ENCODE measurements at places on chromosomes 2 and 18.

DNA sequence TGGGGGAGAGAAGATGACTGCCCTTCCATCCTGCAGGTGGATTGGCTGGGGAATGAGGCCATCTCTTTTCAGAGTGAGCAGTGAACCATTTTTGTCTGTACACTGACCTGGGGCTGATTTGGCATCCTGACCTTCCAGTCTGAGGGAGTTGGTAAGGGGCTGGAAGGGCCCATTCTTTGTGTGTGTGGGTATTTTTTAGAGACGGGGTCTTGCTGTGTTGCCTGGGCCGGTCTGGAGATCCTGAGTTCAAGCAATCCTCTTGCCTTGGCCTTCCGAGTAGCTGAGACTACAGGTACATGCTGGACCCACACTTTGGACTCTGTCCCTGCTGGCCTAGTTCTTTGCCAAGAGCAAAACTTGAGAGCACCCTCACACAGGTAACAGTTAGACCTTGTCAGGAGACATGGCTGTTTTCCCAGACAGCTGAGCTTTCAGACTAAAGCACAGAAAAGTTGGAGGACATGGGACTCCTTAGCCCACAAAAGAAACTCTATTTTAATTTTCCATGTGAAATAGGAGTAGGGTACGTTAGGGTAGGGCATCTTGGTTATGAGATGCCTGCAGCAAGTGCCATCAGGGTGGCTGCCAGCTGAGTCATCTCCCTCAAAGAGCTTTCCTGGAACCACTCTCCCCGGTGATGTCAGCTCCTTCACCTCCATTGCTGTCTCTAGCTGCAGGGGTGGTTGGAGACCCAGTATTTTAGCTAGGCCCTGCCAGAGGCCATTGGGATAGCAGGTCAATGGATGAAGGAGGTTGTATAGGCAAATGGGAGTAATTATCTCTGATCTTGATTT is 60.7 kb downstream of the DGKD start:
- no peak for DNase-seq

DNA sequence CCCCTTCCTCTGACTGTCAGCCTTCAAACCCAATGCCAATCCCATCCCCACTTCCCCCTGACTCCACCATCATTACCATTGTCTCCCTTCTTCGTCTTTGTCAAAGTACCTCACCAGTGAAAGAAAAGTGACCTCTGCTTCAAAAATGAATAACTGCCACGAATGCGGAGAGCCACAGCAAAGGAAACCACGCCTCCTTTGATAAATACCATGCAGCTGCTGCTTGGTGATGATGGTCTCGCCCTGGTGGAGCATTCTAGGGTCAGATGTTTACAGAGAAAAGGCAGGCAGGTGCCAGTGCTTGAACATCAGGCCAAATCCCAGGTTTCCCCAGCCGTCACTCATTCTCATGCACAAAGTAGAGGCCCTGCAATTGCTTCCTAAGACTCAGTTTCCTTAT is 162.2 kb downstream of the BCL11A start:
- no peak for DNase-seq

DNA sequence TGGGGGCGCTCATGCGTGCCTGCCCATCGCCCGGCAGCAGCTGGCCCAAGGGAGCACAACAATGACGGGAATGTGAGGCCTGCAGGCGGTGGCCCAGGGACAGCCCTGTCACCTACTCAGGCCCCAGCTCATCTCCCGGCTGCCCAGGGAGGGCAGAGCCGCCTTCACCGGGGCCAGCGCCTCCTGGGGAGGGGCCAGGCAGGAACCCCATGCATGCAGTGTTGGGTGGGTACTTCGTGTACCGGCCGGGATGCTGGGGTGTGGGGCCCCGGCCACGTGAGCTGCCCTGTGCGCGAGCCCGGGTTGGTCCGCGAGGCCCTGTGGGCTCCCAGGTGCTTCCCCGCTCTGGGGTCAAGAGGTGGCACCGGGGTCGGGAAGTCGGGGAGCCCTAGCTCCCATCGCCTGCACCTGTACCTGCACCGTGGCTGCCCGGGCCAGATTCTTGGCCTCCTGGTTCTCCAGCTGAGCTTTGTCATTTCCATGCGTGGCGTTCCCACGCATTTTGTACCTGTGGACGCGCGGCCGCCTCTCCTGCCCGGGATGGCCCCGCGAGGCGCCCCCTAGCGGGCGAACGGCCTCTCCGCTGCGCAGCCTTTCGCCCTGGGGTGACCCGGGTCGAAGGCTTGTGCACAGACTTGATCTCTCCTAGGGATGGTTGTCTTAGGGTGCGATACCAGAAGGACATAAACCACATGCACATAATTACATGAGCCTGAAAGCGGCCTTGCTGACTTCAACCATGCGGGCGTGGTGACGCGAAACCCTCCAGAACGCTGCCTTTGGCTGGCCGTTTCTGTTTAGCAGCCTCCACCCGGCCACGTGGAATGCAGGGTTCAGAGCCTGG is 950 bp downstream of the KLHL30 start:
- DNase-seq = peak; percentile 72

DNA sequence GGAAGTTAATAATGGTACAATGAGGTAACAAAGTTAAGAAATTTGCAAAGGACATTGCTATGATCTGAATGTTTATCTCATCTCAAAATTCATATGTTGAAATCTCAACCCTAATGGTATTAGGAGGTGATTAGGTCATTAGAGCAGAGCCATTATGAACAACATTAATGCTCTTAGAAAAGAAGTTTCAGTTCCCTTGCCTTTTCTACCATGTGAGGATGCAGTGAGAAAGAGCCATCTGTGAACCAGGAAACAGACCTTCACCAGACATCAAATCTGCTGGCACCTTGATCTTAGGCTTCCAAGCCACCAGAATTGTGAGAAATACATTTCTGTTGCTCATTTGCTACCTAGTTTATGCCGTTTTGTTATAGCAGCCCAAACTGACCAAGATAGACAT is 757.6 kb downstream of the NR4A2 start:
- DNase-seq = no peak

DNA sequence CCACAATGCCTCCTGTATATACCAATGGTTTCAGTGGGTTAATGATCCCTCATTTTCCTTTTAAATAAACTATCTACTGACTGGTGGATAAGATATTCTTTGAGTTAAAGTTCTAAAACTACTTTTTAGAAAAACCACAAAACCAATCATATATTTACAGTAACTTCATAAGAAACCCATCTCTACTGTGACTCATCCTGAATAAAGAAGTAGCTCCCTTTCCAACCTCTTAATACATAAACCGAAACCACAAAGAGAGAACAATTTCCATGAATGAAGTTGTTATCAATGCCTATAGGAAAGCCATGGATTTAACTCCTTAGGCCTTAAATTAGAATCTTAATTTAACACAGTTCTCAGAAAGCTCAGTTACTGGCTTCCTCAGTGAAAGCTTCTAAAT is 227.0 kb upstream of the SMAD7 start:
- no peak for DNase-seq

GRCh38 chr18:25503567-25504081 is 151.7 kb upstream of the ZNF521 start:
- DNase-seq = no peak

GRCh38 chr2:25651066-25651465 is 22.3 kb downstream of the DTNB start:
- DNase-seq = no peak

DNA sequence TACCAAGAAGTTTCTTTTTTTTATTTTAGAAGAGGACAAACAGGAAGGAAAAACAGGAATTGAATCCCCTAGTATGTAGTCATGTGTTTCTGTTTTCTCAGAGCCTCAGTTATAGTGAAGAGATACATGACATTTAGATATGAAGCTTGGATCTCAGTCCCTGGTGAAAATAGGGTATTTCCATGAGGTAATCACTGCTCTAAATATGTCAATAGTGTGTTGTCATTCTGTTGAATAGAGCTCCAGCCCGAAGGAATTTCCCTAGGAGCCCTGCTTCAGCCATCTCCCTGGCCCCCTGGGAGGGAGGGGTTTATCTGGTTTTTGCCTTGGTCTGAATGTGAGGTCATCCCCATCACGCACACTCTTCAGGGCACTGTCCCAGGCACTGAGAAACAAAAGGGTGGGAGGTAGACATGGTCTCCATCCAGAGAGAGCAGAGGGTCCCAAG is 47.1 kb upstream of the REL start:
- no peak for DNase-seq

DNA sequence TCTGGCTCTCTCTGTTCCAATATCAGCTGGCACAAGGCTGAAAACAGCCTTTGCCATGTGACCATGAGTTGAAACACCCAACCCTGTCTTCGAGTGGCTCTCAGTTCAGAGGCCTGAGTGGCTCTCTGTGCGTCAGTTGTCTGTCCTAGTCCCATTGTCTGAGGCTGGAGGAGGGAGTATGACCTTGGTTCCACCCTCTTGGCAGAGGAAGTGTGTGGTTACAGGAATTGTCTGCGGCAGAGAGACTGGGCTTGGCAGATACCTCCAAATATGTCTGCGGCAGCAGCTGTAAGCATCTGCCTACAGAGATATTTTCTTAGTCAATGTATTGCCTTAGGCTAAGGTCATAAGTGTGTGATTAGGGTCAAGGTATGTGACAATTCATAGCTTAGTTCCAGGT is 32.6 kb downstream of the CNGA3 start:
- no peak for DNase-seq

DNA sequence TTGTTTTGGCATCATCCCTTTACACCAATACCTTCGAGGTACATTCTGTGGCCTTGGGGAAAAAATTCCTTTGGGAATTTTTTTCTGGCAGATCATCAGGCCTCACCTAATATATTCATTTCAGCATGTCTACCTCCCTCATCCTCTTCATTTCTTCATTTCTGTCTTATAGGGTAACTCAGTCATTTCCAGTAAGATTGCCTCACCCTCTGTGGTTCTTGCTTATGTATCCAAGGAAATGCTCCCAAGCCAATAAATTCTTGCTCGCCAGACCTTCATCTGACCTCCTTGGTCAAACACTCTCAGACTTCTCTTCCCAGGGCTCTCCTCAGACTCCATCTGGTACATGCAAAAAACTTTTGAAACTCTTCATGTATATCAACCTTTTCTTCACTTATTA is 265.6 kb downstream of the TMX3 start:
- DNase-seq = no peak
